ENCODE measurements at places on chromosomes 7 and 10.

DNA sequence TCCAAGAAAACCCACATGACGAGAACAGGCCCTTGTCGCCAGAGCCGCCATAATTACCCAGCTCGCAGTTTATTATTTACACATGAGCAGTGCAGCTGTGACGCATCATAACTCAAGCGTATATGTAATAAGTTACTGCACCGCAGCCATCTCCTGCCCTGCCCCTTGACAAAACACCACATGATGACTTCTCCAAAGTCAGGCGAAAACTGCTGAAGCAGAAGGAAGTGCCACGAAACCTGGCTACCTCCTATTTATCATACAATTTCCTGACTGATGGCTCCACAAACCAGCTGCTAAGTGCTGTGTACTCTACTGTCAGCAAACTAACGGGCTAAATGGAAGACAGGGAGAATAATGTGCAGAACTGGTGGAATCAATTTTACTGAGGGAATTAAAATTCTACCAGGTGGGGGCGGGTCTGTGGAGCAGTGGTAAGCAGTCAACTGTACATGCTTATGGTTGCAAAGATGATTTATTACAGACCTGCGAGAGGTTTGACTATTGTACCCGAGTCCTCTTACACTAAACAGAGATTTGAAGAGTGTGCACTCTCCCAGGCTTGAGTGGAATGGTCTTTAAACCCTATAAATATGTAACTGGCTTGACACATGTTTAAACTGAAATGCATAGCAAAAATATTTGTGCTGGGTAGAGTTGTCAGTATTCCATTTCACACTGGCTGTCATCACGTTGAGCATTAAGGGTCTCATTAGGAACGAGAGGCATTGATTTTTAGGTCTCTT is 156.0 kb downstream of the GLI3 start:
- no peak for DNase-seq

DNA sequence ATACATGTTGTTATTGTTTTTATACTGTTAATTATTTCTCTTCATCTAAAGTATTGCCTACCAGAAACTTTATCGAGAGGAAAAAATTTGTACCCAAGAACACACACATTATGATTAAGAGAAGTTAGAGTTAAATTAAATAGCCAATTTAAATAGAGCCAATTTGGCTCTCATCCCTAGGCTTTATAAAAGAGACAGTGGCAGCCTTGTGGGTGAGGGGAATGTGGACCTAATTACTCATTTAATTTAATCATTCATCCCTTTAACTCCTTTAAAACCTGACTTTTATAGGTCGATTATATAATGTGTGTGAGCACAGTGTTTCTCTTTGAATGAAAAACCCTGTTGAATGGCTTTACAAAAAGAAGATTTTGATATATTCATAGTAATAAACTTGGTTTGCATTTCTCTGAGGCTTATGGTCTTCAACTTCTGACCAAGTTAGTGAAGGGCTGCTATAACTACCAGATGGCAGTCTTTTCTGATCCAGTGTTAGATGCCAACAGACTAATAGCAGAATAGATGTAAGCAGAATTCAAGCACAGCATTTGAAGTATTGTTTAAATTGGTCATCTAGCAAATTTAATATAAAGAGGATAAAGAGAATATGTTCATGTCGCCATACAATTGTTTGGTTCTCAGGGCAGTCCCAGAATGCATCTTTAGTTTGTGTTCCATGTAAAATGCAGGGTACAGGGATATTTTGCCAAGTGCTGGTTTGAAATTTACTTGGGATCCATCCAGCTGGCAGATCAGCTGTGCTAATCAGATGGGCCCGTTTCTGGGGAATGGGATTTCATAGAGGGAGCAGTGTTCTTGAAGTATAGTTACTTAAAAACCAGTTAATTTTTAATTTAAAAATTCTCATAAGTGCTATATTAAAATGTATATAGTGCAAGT is 25.3 kb downstream of the ADD3 start:
- no peak for DNase-seq

DNA sequence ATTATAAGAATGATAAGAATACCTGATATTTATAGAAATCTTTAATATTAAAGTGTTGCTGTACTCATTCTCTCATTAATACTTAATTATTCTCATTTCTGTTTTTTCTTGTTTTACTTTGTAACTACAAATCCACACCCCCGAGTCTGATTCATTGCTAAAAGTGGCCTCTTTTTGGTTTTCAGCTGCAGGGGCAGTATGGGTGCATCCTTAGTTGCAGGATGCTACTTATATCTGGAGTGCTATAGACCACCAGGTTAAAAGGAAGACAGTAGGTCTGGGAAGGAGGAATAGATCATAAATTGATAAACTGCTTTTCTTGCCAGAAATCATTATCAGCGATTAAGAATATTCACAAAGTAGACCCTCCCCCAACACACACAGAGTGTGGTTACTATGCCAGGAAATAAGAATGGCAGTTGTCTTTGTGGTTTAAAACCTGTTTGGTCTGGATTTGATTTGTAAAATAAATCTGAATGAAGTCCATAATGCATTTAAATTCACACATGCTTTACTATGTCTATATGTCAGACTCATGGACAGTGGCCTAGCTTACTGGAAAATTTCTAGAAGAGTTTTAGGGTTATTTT is 96.5 kb downstream of the NRF1 start:
- no peak for DNase-seq

DNA sequence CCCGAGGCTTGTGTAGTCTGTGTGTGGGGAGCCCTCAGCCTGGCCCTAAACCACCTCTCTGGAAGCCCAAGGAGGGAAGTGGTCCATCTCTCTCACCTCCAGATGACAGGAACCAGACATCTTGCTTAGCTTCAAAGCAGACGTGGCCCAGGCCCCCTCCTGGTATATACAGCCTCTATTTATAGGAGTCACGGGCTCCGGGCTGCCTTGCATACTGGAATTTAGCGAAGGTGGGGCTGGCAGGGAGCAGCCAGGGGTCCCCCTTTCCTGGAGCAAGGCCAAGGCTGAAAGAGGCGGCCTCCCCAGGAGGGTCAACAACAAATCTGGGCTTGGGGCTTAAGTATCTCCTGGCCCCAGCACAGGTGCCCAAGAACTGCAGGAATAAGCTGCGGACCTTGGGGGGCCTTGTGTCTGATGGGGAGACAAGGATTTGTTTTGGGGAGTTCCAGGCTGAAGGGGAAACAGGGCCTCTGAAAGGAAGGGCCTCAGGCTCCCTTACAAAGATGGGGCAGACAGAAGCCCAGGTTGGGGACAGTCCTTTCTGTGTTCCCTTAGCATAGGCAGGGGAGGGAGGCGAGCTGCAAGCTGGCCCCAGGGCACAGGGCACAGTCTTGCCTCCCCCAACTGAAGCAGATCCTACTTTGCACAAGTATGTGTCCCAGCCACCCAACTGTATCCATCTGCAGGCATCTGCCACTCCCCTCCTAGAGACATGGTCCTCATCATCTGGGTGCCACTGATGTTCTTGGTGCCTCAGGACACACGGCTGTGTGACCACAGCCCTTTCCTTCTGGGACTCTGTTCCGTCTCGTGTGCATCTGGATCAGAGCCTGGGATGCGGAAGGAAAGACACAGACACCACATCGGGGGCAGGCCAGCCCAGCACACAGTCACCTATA is 11.9 kb downstream of the ZCCHC24 start:
- no peak for DNase-seq

- DNase-seq = no peak
Observed at GRCh38 chr7:75916685-75917634, 2.0 kb downstream of the POR start.

DNA sequence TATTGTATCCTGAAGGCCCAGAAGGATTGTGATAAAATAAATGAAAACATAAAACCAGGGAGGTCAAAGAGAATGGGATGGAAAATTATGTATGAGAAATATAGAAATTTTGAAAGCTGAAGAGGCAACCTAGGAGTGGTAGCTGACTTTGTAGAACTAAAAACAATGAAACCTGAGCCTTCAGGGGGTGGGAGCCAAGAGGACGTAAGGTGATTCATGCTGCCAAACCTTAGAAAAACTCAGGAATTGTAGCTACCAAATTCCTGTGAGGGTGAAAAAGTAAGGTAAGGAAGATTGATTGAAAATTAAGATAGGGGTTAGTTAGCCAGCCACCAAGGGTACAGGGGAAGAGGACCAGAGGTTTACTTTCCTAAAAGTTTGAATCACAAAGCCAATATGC is 213.2 kb downstream of the KCND2 start:
- no peak for DNase-seq

GRCh38 chr10:86446987-86447386 is 74.6 kb downstream of the WAPL start:
- DNase-seq = no peak

DNA sequence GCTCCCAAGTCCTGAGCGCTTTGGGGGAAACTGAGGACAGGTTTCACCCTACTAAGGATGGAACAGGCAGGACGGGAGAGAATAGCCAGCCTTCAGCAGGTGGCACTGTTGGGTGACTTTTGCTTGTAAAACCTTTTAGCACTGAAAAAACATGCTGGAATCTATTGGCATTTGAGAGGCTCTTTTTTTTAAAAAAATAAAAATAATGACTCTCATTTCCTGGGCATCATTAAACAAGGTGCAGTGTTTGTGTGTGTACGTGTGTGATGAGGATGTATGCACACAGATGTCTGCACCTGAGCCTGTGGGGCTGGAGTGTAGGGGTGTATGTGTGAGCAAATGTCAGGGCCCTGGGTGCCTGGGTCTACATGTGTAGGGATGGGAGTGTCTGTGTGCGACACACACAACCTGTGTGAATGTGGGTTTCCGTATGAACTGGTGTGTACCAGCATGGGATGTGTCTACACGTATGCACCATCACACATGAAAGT is 177.9 kb downstream of the RPS24 start:
- no peak for DNase-seq

DNA sequence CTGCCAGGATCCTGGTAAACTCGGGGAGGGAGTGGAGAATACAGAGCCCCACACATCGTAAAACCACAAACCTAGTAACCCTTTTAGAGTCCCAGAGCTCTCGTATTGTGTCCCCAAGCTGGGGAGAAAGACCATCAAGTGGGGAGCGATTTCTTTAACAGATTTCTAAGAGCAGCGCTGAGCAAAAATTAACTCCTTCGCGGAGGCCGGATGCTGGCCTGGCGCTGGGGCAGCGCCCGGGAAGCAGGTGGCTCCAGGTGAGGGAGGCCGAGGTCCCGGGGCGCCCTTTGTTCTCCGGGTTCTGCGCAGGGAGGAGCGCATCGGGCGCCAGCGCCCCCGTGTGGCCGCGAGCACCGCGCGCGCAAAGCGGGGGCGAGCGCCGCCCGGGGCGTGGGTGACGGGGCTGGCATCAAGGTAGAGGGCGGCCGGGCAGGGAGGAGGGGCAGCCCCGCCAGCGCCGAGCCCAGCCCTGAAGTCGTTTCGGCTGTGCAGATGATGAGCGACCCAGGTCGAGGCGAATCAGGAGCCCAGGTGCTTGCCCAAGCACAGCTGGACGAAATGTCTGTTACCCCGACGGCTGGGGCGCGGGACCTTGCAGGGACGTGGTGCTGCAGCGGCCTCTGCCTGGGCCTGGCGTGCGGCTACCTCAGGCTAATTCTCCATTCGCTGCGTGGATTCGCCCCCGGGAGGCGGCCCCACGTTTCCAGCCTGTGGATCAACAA is 10.4 kb upstream of the FGFR2 start:
- DNase-seq = peak; percentile 25

- DNase-seq = no peak
Observed at GRCh38 chr7:113113912-113114311, 4.4 kb downstream of the SMIM30 start.

DNA sequence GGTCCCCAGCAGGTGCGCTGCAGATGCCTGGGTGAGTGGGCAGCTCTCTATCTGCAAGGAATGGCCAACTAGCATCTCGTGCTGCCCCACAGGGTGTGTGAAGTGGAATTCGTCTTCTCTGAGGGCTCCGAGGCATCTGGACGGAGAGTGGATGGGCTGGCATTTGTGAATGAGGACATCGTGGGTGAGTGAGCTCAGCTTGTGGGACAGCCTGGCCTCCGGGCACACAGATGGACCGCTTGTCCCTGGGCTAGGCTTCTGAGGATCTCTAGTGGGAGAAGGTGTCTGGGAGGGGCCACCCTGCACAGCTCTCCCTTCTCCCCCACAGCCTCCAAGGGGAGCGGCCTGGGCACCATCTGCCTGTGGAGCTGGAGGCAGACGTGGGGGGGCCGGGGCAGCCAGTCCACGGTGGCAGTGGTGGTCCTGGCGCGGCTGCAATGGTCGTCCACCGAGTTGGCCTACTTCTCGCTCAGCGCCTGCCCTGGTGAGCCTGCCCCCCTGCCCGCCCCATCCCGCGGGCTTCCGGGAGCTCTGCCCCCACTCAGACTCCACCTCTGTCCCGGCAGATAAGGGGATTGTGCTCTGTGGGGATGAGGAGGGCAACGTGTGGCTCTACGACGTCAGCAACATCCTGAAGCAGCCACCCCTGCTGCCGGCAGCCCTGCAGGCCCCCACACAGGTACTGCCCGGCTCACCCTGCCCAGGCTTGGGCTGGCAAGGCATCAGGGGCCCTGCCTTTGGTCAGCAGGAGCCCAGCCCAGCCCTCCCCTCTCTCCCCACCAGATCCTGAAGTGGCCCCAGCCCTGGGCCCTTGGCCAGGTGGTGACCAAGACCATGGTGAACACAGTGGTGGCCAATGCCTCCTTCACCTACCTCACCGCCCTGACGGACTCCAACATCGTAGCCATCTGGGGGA is 6.3 kb downstream of the POLR2J start:
- no peak for DNase-seq

GRCh38 chr10:5545778-5546710 is 21.3 kb downstream of the CALML3 start:
- no peak for DNase-seq

DNA sequence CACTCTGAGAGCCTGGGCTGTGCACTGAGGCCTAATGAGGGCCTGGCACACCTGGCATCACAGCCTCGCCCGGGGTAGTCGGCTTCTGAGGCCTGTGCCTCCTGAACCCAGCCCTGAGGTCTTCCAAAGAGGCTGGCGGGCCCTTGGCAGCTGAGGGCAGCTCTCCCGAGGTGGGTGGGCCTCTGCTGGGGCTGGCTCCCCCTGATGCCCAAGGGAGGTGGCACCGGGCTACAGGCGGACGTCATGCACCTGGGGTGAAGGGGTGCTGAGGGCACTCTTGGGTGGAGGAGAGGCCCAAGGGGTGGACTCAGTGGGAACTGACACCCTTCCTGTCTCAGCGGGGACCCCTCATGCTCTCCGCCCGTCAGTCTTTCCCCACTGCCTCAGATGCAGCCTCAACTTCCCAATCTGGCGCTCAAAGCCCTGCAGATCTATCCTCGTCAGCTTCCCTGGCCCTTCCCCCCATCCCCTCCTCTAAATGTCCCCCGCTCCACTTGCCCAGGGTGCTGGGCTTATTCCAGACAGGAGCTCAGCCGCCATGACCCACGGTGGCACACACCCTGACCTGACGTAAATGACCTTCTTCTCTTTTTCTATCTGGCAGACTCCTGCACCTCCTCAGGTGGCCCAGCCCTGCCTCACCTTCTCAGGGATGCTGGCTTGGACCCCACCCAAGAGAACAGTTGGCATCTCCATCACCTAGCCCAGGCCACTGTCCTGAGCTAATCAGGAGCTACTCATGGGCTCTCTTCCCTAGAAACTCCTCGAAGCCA is 38.2 kb downstream of the MYL10 start:
- no peak for DNase-seq

GRCh38 chr7:2805213-2805944 is 38.7 kb downstream of the GNA12 start:
- no peak for DNase-seq

Measured in T-helper 2 cell treated with Interferon-gamma antibody and Interleukin-4, amounts not matched to agents 5 μg/mL and 100 μg/mL, for 36 hours (primary cell).